Testis (tissue), 5 donors: ENCODE measurements at places on chromosomes 11 and 22.
A peak's percentile ranks its signal among the peaks of the same experiment; 100 is the strongest.

GRCh38 chr11:98307827-98308491 lies 712.8 kb upstream of the CNTN5 start:
- DNase-seq, result no peak

DNA sequence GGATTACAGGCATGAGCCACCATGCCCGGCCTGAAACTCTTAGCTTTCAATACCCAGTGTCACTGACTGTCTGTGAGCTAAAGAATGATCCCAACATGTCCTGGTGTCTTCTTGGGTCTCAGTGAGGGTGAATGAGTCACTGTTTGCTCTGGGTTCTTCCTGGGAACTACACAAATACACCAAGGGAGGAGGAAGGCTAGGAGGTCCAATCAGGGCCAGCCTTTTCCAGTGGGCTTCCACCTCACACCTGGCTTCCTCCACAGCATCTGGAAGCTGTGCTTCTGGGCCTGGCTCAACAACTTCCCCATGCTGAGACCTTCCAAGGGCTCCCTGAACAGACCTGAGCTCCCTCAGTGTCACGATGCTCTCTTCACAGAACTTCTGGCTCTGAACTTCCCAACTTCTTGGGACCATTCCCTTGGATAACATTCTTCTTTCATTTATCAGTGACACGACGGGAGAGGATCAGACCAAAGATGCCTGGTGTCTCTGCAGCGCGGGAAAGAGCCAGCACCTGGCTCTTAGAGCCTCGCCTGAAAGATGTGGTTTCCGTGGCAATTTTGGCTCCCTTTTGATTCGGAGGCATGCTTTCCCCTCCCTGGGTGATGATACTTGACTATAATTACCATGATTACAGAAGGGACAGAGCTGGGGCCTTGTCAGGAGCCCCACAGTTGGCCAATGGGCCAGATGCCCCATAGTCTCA lies 22.3 kb upstream of the CHRM4 start:
- no peak for DNase-seq

GRCh38 chr11:2928605-2929530 lies at the start of gene PHLDA2:
Gene PHLDA2, minus strand, starts transcription at chr11:2929420. Its CDS starts 56 bp downstream, at chr11:2929364.
- peak; percentile 42 for DNase-seq

- DNase-seq, result no peak
Measured at GRCh38 chr11:12087075-12088004, 23.1 kb upstream of the MICAL2 start.

DNA sequence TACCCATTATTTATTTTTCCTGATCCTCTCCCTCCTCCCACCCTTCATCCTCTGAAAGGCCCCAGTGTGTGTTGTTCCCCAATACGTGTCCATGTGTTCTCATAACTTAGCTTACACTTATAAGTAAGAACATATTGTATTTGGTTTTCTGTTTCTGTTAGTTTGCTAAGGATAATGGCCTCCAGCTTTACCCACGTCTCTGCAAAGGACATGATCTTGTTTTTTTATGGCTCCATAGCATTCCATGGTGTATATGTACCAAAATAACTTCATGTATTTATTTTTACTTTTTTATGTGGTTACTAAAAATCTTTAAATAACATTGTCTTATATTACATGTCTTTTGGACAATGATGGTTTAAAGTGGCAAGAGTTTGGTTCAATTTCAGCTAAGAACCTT lies 15.2 kb downstream of the PDGFD start:
- DNase-seq, result no peak

- DNase-seq, result no peak
Measured at GRCh38 chr11:131999084-131999483, 628.7 kb downstream of the NTM start.

GRCh38 chr22:41271787-41272186 lies 14.2 kb downstream of the RANGAP1 start:
- peak; percentile 42 for DNase-seq

DNA sequence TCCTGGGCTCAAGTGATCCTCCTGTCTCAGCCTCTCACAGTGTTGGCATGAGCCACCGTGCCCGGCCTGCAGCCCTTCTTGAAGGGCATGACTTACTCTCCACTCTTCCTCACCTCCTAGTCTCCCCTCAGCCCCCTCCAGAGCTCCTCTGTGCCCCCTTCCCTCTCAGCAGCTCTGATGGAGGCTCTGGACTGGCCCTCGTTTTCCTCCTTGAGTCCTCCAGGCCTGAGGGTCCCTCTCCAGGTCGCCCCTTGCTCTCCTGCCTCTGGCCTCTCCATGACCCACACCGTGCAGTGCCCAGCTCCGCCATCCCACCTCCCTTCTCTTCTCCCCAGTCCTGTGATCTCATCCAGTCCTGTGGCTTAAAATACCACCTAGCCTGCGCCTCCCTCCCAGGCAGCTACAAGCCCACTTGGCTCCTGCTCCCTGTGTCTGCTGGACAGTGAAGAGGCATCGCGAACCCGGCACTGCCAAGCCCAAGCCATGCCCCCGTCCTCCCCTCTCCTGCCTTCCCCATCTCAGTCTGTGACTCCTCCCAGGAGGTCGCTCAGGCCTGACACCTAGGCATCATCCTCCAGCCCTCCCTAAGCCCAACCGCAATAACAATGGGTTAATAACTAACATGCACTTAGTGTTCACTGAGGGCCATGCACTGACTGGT lies 11.9 kb downstream of the KCNJ4 start:
- DNase-seq, result no peak

DNA sequence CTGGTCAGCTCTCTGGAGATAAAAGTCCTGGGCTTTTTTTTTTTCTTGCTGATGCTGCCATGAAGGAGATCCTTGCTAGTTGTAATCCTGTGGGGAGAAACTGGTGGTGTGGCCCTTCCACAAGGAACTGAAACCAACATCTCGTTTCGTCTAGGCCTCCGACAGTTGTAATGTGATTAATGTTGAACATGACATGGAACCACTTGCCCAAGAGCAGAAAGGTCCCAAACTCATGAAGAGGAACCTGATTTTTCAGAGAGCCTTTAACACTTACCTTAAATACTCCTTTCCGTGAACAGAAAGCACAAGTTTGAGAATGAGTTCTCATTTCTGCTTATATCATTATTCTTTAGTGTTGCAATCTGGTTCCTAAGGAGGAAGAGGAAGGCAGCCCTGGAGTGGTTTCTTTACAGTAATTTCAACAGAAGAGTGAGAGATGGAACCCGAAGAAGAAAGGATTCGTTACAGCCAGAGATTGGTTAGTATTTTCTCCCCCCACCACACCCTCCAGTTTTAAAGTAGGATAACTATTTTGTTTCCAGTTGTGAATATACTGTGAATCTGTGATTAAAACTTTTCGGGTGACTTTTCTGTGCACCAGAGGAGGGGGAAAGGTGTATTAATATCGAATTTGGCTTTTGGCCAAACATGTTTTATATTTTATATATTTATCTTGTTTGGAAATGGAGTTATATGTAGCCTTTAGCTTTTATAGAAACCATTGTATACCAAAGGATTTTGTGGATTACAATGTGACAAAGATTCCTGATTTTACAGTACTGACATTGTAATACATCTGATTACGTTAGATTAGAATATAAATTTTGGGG lies 2.0 kb downstream of the KDM2A start:
- DNase-seq, result peak; percentile 40

DNA sequence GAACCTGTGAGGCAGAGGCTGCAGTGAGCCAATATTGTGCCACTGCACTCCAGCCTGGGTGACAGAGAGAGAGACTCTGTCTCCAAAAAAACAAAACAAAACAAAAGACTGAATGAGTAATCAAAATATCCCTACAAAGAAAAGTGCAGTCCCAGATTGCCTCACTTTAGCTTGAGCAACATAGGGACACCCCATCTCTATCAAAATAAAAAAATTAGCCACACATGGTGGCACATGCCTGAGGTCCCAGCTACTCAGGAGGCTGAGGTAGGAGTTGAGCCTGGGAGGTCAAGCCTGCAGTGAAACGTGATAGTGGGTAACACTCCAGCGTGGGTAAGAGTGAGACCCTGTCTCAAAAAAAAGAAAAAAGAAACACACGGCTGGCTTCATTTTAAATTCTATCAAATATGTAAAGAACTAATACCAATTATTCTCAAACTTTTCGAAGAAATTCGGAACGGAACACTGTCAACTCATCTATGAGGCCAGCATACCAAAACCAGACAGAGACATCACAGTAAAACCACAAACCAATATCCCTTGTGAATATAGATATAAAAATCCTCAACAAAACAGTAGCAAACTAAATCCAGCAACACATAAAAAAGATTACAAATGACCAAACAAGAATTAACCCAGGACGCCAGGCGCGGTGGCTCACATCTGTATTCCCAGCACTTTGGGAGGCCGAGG lies 12.9 kb downstream of the CHEK2 start:
- DNase-seq, result no peak

- DNase-seq, result no peak
Measured at GRCh38 chr11:4071914-4072313, 22.7 kb upstream of the RRM1 start.

- no peak for DNase-seq
Measured at GRCh38 chr11:115257270-115257669, 246.9 kb downstream of the CADM1 start.

GRCh38 chr11:72965672-72966071 lies 151.5 kb downstream of the ATG16L2 start:
- no peak for DNase-seq

GRCh38 chr22:49112176-49112575 lies 715.5 kb downstream of the BRD1 start:
- no peak for DNase-seq

GRCh38 chr11:6876914-6877313 lies 489 bp downstream of the OR10A4 start:
- no peak for DNase-seq

DNA sequence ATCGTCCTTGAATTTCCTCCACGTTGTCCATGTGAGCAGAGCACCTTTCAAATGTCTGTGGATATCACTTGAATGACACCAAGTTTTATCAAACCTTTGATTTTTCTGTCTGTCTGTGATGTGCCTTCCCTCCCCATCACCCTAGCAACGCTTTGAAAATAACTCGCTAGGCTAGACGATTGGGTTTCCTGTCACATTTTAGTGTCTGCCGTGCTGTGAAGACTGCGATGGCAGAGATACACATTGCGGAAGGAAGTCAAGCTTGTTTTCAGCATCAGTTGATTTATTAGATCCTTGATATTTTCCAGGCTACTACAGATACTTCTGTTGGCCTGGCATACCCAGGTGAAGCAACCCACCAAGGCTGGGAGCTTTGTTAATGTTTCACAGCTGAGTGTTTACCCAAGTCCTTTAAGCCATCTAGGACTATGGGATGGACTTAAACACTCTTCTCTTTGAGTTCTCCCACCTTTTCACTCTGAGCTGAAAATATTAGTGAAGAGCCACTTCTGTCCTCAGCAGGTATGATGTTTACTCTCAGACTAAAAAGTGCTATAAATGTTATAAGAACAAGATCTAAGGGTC lies 93.6 kb upstream of the CD44 start:
- no peak for DNase-seq

DNA sequence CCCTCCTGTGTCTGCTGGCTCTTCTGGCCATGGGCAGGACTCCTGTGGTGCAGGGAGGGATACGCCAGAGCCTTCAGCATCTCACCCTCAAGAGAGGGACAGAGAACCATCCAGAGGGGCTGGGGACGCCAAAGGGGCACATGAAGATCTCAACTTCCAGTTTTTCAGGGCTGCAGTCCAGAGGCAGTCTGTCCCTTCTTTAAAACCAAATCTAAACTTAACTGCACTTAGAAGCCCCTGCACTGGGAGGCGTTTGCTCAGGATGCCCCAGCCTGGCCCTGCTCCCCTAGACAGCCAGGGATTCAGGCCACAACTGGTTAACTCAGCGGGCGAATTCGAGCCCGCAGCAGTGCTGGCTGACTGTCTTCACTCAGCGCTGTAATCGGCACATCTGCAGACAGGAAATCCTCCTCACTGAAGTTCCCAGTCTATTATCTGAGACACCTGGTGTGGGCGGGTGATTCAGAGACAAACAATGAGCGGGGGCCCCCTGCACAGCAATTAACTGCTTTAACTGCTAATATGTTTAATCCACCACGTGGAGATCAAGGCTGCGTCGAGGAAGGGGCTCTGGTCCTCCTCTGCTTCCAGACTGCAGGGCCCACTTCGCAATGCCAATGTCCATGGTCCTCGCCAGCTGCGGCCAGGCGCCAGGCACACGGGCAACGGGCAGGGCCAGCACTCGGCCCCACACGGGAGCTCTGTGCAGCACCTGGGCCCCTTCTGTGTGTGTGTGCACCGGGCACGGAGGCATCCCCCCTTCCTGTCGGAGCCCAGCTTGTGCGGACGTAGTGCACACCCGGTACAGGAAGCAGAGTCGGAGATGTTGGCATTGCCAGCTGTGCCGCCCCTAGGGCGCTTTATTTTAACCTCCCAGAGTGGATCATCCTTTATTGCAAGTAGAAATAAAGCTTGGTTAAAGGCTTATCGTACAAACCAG lies 36.9 kb upstream of the GNB1L start:
- DNase-seq, result no peak

DNA sequence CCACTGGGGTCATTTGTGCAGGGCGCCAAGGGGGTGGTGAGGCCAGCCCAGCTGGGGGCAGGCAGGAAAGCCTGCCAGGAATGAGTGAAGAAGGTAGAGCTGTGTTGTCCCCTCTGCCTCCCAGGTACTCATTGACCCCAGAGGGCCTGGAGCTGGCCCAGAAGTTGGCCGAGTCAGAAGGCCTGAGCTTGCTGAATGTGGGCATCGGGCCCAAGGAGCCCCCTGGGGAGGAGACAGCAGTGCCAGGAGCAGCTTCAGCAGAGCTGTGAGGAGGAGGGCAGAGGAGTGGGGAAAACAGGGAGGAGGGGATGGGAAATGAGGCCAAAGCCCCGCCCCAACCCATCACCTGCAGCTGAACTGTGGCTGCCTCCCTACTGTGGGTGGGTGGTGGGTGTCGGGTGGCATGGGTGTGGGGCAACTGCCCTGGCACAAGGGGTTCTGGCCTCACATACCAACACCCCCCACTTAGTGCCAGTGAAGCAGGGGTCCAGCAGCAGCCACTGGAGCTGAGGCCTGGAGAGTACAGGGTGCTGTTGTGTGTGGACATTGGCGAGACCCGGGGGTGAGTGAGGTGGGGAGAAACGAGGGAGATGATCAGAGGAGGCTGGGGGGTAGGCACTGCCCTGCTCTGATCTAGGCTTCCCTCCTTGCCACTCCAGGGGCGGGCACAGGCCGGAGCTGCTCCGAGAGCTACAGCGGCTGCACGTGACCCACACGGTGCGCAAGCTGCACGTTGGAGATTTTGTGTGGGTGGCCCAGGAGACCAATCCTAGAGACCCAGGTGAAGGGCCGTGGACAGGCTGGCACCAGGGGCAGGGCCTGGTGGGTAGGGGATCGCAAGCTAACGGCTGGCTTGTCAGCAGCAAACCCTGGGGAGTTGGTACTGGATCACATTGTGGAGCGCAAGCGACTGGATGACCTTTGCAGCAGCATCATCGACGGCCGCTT lies 3.0 kb downstream of the MUS81 start:
- DNase-seq, result no peak

- no peak for DNase-seq
Measured at GRCh38 chr11:65254724-65255123, 7.0 kb upstream of the POLA2 start.
